Naive thymus-derived CD8-positive, alpha-beta T cell (primary cell): ENCODE measurements at places on chromosomes 1 and 21.

GRCh38 chr1:56577406-56578137 is 1.8 kb downstream of the PLPP3 start:
- no peak for DNase-seq

DNA sequence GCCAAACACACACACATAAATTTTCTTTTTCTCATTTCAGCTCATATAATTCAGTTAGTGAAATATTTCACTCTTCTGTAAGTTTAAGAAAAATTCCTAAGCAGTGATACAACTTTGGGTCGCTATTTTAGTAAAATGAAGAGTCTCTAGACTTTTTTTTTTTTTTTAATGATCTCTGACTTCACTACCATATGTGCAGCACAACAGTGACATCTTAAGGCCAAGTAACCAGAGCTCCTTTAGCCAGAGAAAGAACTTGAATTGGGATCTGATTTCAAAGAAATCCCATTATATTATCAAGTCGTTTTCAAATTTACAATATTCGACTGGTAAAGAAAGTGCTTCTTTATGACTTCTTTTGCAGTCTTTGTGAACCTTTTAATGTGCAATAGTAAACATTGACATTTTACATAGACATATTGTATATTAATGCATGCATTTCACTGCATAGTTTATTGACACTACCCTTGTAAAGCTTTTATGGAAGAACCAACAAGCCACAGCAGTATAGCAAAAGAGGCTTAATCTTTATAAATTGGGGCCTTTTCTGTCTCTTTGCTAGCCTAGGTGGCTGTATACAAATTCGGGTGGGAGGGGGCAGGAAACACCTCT is 62.2 kb downstream of the LRRC40 start:
- no peak for DNase-seq

- no peak for DNase-seq
Measured at GRCh38 chr1:118494998-118495397, 310.0 kb upstream of the SPAG17 start.

- DNase-seq: no peak
Measured at GRCh38 chr1:89198081-89198480, 661 bp downstream of the GBP4 start.

- DNase-seq: no peak
Measured at GRCh38 chr1:221405146-221405545, 336.7 kb downstream of the DUSP10 start.

- no peak for DNase-seq
Measured at GRCh38 chr1:227910511-227911153, 37.1 kb downstream of the WNT9A start.
